Astrocyte (in vitro differentiated cells and primary cell): ENCODE measurements at places on chromosomes 13 and 19. TPM values are rescaled to one million over a fixed set of nuclear protein-coding genes. Genes with fewer than 3 reads are reported as not detected.
A peak's percentile ranks its signal among the peaks of the same experiment; 100 is the strongest.

The FXYD7 gene
- 0.65 TPM in 1 of 2 replicates, not detected in the other for total RNA-seq

DNA sequence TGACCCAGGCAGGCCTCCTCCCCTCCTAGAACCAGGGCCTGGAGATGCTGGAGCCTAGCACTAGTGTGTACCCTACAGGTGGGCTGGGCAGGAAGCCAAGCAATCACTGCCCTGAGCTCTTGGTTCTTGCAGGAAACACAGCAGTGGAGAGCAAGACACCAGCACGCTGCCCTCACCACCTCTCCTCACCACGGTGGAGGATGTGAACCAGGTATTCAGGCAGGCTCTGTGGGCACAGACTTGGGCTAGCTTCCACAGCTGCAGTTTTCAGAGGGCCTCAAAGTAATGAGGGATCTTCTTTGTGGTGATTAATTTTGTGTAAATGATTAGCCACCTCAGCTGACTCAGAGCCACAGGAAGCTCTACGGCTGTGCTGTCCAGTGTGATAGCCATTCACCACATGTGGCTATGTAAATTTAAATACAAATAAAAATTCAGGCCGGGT lies 13.6 kb upstream of the GPI start:
- no peak for DNase-seq

GRCh38 chr13:69319656-69320055 lies 788.0 kb upstream of the ATXN8OS start:
- peak; percentile 14 for DNase-seq

GRCh38 chr13:36133950-36134626 lies 2.9 kb upstream of the DCLK1 start:
- DNase-seq = no peak

DNA sequence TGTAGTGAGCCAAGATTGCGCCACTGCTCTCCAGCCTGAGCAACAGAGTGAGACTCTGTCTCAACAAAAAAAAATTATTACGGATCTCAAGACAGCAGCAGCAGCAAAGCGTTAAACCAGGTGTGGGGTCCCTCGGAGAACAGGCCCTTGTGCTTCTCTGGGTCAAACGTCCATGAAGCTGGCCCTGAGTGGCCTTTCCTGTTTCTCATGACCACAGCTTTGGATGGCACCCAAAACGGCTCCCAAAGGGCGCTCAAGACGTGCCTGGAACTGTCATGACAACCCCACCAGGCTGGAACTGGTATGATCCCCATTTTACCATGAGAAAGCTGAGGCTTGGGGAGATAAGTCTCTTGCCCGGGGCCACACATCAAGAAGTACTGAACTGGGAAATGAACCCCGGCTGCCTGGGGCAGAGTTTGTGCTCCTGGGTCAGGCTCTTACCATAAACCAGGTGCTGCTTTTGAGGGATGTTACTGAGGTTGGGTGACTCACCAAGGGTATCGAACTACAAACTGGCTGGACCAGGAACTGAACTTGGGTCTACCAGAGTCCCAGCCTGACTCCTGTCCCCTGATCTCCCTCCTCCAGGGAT lies 11.6 kb upstream of the SAMD1 start:
- DNase-seq = no peak

The ZGLP1 gene
- total RNA-seq = 2.5 and 3.4 TPM in 2 replicates

DNA sequence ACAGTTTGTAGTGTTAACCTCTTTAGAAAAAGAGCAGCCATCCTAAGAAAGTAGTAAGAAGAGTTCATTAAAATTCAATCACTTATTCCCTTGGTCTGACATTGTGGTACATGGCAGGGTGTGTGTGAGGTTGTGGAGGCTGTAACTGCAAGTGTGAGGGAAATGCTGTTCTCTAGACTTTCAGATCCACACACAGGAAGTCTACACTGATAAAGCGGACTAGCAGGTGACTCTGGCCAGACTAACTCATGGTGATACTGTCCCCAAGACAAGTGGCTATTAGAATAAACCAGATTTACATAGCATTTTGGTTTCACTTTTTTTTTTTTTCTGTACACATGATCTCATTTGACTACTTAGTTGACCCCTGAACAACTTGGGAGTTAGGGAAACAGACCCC lies 10.0 kb downstream of the MTIF3 start:
- no peak for DNase-seq

DNA sequence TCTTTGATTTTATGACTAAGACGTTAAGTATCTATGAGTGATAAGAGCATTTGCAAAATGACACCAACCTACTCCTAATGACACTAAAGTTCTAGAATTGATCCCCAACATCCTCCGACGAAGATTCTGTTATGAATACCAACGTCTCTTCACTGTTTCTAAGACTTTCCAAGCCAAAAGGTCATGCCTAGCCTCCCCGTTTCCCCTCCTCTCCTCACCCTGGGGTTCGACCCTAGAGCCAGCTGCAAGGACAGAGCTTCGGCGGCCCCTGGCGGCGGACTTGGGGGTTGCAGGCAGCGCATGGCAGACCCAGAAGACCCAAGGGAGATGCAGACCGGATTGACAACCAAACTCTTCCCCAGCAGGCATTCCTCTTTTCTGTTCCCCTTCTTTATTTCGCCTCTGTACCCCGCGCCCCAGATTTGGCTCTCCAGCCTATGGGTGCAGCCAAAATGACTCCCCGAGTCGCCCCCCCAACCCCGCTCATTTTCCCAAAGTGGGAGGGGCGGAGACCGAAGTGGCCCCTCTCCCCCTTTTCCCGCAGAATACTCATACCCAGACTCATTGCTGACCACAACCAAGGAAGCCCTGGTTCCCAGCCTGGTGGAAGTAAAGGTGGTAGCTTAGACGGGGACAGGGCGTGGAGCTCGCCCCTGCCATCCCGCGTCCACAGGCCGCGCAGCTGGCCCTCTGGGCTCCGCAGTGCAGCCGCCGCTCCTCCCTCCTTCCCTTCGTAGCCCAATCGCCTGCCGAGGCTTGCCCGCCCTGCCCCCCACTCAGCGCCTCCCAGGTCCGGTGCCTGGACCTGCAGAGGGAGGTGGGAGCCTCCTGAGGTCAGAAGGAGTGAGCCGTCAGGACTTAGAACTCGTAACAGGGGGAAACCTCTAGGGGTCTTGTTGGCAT lies 4.1 kb upstream of the EML2 start:
- DNase-seq = peak; percentile 53

- no peak for DNase-seq
These were observed 212.1 kb downstream of the OXGR1 start for GRCh38 chr13:96782186-96782585.

GRCh38 chr13:57408312-57408711 lies 223.2 kb upstream of the PCDH17 start:
- no peak for DNase-seq
